ENCODE measurements at places on chromosomes 13 and 19.

- DNase-seq = no peak
- no peak overlapping the region for H3K27ac ChIP-seq
- no peaks in the 10 kb centered on the region for H3K4me1 ChIP-seq
- no peaks in the 10 kb centered on the region for H3K27me3 ChIP-seq
- no peak overlapping the region for H3K4me3 ChIP-seq
Observed at GRCh38 chr13:79547211-79548195, 66.5 kb downstream of the NDFIP2 start.

DNA sequence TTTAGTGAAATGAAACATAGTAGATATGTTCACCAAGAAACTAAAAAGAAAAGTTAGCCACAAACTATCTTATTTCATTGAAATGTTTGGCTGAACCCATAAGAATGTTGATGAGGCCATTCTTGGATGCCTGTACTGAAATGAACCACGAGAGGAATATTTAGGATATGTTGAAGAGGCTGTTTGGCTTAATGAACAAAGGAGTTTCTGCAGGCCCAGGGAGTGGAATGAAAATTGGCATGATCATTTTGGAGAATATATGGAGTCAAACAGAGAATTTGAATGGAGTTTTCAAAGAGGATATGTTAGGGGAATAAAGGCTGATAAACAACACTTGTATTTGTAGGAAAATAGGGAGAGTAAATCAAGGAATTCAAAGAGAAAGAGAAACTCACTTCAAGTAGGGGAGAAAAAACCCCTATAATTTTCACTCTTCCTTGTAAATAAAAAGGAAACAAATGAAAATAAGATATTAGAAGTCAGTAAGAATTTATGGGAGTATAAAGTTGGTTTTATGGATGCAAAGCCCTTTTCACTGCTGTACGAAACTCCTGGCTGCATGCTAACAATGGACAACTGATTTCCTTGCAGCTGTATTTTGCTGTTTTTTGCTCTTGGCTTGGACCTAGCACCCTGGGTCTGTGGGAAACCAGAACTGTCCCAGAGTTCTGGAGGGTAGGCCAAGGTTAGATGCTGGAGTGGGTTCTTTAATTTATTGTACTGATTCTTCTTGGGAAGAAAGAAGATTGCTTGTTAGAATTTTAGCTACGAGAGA, 36.5 kb downstream of the KL start:
- H3K4me1 ChIP-seq = no peaks in the 10 kb centered on the region
- no peak for DNase-seq
- H3K27me3 ChIP-seq = no peaks in the 10 kb centered on the region
- no peak overlapping the region for H3K27ac ChIP-seq
- H3K36me3 ChIP-seq = no peaks in the 10 kb centered on the region
- H3K4me3 ChIP-seq = no peak overlapping the region

- no peak for DNase-seq
- H3K36me3 ChIP-seq = peaks cover 4% of the 10 kb centered on the region
- H3K27ac ChIP-seq = peak overlapping the region; percentile 41
- H3K27me3 ChIP-seq = no peaks in the 10 kb centered on the region
- H3K4me1 ChIP-seq = peaks cover 23% of the 10 kb centered on the region
Observed at GRCh38 chr19:17863520-17864182, 3.9 kb downstream of the RPL18A start.

DNA sequence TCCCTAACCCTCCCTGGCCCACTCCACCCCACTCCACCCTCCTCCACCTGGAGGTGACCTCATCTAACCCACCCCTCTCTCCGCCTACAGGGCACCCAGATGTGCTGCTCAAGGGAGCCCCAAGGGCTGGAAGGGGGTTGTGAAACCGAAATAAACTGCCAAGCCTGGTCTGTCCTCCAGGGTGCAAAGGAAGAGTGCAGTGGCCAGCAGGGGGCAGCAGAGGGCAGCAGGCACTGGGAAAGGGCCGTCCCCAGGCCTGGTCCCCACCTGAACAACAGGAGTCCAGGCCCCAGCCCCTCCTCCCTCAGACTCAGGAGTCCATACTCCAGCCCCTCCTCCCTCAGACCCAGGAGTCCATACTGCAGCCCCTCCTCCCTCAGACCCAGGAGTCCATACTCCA, 8.4 kb upstream of the BCAM start:
- H3K36me3 ChIP-seq = no peaks in the 10 kb centered on the region
- peak; percentile 79 for DNase-seq
- H3K27me3 ChIP-seq = peaks cover 9% of the 10 kb centered on the region
- H3K4me3 ChIP-seq = no peak overlapping the region
- peaks cover 11% of the 10 kb centered on the region for H3K4me1 ChIP-seq

- peak overlapping the region; percentile 100 for H3K4me3 ChIP-seq
- peaks cover 54% of the 10 kb centered on the region for H3K4me1 ChIP-seq
- H3K27ac ChIP-seq = peak overlapping the region; percentile 94
- H3K36me3 ChIP-seq = no peaks in the 10 kb centered on the region
- peak; percentile 90 for DNase-seq
Observed at GRCh38 chr19:2270423-2271233, 11.3 kb downstream of the PEAK3 start.

GRCh38 chr13:71217827-71218226, 649.2 kb downstream of the DACH1 start:
- H3K27me3 ChIP-seq = no peaks in the 10 kb centered on the region
- H3K4me1 ChIP-seq = no peaks in the 10 kb centered on the region
- no peaks in the 10 kb centered on the region for H3K36me3 ChIP-seq
- DNase-seq = no peak
- no peak overlapping the region for H3K27ac ChIP-seq

GRCh38 chr19:43726736-43727592, 11.1 kb downstream of the IRGC start:
- DNase-seq = peak; percentile 37
- no peaks in the 10 kb centered on the region for H3K27me3 ChIP-seq
- no peak overlapping the region for H3K4me3 ChIP-seq
- H3K4me1 ChIP-seq = peaks cover 36% of the 10 kb centered on the region

DNA sequence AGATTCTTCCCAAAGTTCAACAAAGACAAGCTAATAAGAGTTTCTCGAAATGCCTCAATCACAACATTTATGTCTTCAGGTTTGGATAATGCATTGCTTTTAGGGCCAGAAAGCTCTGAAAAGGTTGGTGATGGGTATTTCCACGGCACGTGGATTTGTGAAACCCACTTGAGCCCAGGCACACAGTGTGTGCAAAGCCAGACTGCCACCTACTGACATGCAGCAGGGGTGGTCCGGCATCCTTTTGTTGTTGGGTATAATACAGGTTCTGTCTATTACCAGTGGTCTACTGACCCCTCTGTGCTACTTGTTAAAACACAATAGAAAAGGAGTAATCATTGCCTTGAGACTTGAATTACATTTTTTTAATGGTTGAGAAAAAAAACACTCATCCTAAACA, 225.6 kb downstream of the RAP2A start:
- DNase-seq = no peak
- H3K36me3 ChIP-seq = no peaks in the 10 kb centered on the region
- no peaks in the 10 kb centered on the region for H3K27me3 ChIP-seq
- H3K4me1 ChIP-seq = no peaks in the 10 kb centered on the region
- H3K27ac ChIP-seq = no peak overlapping the region

DNA sequence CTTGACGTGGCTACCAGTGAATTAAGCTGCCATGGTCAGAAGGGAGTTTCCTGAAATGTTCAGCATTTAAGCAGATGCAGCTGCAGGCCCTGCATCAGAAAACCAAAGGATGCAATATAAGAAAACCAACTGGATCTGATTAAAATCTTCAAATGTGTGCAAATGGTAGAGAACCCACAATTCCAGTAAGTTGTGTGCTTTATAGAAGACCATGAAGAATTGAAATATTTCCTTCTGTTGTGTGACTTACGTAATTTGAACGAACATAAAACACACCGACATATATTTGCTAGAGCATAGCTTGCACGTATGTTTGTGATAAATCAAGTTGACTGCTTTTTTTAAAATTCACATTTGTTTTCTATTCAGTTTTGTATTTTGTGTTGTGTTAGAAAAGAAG, 191.4 kb downstream of the COL4A1 start:
- no peaks in the 10 kb centered on the region for H3K27me3 ChIP-seq
- H3K36me3 ChIP-seq = no peaks in the 10 kb centered on the region
- no peak for DNase-seq
- no peaks in the 10 kb centered on the region for H3K4me1 ChIP-seq

DNA sequence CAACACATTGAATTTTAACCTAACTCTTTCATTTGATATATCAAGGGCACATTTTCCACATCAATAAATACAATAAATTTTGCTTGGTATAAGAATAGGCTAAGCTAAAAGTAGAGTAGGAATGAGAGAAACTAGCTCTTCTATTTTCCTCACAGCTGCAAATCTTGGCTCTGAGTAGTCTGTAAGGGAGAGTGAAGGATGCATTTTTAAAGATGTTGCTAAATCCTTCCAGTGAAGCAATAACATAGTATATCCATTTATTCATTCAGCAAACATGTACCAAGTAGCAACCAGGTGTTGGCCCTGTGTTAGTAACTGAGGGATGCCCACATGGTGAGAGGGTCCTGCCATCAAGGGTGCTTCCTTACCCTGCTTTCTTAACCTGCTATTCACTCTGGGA, 799.9 kb downstream of the PCDH9 start:
- no peak overlapping the region for H3K27ac ChIP-seq
- H3K4me3 ChIP-seq = no peak overlapping the region
- no peak for DNase-seq
- no peaks in the 10 kb centered on the region for H3K4me1 ChIP-seq

DNA sequence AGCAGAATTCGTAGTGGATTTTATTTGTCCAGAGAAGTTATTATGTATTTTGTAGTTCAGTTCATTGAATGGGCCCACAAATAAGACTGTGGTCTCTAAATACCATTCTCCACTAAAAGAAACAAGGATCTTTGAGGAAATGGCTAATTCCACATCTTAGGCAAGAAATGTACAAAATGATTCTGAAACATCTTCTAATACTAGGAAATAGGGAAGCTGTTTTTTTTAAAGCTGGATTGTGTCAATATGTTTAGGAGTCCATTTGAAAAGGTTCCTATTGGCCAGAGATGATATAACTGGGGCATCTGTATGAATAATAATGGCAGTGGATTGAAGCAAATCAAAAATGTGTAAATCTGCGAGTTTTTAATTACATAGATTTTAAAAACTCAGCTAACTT, 88.5 kb upstream of the SIAH3 start:
- no peaks in the 10 kb centered on the region for H3K36me3 ChIP-seq
- H3K4me1 ChIP-seq = no peaks in the 10 kb centered on the region
- H3K4me3 ChIP-seq = no peak overlapping the region
- no peak for DNase-seq
- no peak overlapping the region for H3K27ac ChIP-seq
- no peaks in the 10 kb centered on the region for H3K27me3 ChIP-seq

DNA sequence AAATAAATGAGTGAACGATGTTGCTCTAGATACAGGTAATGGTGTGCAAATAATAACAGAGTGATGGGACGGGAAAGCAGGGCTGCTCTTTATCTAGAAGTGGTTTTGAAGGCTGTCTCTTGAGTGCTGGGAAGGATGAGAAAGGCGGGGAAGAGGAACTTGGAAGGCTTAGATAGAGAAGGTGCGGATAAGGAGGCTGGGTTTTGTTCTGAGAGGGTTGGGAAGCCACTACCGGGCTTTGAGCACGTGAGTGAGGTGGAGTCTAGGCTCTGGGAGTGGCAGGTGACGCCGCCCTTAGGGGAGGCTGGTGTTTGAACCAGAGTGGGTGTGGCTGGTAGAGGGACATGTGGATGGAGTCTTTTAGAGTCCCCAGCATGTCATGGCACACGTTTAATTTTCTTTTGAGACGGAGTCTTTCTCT, 811 bp downstream of the ARMC6 start:
- peak overlapping the region; percentile 84 for H3K4me3 ChIP-seq
- H3K36me3 ChIP-seq = peaks cover 3% of the 10 kb centered on the region
- H3K27ac ChIP-seq = peak overlapping the region; percentile 65
- DNase-seq = peak; percentile 73
- H3K27me3 ChIP-seq = no peaks in the 10 kb centered on the region
- peaks cover 28% of the 10 kb centered on the region for H3K4me1 ChIP-seq

DNA sequence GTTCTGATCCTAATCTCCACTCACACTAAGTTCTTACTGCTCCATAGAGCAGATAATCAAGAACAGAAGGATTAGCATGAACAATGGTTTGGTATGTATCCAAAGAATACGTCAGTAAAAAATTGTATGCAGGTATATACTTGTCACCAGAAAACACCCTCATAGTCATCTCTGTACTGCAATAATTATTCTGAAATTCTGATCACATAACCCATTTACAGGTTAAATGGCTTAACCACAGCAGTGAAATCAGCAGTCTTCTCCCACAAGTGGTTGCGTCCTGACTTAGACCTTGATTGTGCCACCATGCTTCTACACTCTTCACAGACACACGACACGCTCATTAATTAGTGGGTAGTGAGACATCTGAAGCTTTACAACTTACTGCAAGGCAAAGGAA, 50.9 kb downstream of the LNX2 start:
- H3K4me3 ChIP-seq = no peak overlapping the region
- no peak overlapping the region for H3K27ac ChIP-seq
- peaks cover 37% of the 10 kb centered on the region for H3K36me3 ChIP-seq
- no peak for DNase-seq
- no peaks in the 10 kb centered on the region for H3K4me1 ChIP-seq
- no peaks in the 10 kb centered on the region for H3K27me3 ChIP-seq

- DNase-seq = no peak
Observed at GRCh38 chr19:12055784-12056183, 3.0 kb upstream of the ZNF878 start.

GRCh38 chr19:20787786-20788185, 11.7 kb downstream of the ZNF66 start:
- H3K4me1 ChIP-seq = no peaks in the 10 kb centered on the region
- H3K36me3 ChIP-seq = peaks cover 2% of the 10 kb centered on the region
- no peak overlapping the region for H3K4me3 ChIP-seq
- DNase-seq = no peak
- H3K27ac ChIP-seq = no peak overlapping the region

DNA sequence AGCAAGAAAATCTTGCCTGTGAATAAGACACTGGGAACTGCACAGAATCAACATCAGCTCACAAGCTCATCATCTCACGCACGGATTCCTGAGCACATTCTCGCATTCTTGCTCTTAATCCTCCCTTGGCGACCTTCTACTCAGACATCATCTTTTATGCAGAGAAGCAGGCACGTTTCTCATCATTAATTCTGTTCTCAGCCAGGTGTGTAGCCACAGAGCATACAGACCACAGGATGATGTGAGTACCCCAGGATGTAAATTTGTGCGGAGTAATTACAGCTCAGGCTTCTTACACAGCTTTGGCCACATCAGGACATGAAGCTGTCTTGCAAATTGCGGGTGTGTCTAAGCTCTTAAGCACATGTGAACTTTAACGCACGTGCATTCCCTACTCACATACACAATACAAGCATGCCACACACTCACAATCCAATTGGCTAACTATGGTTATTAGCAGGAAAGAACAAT, 36.5 kb upstream of the SACS start:
- no peak overlapping the region for H3K27ac ChIP-seq
- no peaks in the 10 kb centered on the region for H3K36me3 ChIP-seq

DNA sequence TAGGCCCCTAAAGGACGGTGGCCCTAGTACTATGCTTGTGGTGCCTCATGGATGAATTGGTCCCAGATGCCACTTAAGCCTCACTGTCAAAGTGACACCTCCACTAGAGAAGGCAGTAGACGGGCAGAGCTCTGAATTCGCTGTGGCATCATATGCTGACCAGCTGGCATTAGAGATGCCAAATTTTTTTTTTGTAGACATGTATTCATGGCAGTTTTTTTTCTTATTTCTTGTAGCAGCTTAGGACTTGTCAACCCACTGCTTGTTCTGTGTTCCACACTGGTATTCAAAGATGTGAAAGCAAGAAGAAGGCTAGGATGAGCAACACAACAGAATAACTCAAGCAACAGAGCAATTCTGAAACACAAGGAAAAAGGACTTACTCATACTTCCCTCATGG, 212.5 kb downstream of the DLEU7 start:
- DNase-seq = no peak
- H3K4me3 ChIP-seq = no peak overlapping the region
- peaks cover 25% of the 10 kb centered on the region for H3K4me1 ChIP-seq
- H3K27ac ChIP-seq = no peak overlapping the region
- no peaks in the 10 kb centered on the region for H3K27me3 ChIP-seq

Measured in B cell (primary cell).